ENCODE measurements at places on chromosomes 5 and 9.

DNA sequence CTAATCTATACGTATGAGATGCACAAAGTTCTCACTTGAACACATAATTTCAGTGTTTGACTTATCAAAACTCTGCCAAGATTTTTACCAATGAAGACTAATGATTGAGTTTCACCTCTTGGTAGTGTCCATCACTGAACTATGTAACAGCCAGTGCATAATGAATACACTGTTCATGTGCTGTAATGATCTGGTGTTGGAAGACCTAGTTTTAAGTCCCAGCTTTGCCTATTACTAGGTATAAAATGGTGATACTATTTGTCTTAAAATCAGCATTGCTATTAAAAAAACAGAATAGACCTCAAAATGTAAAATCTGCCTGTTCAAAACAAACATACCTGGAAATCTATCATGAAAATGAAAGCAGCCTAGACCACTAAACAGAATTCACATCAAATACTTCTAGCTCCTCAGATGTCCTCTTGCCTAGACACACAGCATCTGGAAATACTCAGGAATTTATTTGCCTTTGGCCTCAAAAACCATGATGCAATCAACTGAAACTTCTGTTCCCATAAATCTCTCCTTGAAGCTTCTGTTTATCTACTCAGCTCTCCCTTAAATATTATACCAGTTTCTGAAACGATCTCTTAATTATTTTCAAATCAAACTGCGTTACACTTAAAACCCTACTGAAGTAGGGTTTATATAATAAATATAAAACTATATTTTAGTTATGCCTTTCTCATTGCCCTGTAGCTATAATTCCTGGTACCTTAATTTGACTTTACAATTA is 38.1 kb downstream of the MRPS27 start:
- DNase-seq, result no peak

DNA sequence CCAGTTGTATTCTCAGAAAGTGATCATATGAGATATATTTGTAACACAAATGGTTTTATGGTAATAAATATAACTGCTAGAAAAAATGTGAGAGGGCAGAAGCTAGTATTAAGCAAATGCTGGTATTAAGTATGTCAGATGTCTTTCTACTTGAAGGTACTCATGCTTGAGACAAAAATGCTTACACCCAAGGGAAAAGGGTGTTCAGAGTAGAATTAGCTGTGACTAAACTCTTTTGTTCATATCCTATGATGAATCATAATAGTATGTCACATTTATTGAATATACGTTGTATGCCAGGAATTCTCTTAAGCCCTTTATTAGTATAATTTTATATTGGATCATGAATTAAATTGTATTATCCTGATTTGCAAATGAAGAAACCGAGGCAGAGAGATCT is 2.2 kb downstream of the ADGRV1 start:
- DNase-seq, result no peak

DNA sequence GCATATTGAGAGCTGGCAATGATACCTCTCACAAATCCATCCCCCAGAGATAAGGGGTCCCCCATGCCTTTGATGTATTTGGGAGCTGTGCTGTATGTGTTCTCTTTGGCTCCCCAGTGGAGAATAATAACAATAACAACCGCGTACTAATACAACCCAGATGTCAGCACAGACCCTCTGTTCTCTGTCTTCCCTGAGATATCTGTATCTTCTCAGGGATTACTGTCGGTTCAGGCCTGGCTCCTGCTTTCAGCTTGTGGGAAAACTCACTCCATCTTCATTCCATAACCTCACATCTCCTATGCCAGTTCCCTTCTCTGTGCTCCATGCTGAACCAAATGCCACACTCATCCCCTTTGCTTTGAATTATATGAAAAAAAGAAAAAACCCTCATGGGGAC is 76.2 kb downstream of the TMC1 start:
- no peak for DNase-seq

- no peak for DNase-seq
These were observed 17.7 kb upstream of the CPLX2 start for GRCh38 chr5:175853573-175854230.

- DNase-seq, result peak; percentile 55
These were observed 315 bp downstream of the UBQLN1 start for GRCh38 chr9:83707518-83707767.

GRCh38 chr5:22728610-22729009 is 124.5 kb downstream of the CDH12 start:
- DNase-seq, result no peak

DNA sequence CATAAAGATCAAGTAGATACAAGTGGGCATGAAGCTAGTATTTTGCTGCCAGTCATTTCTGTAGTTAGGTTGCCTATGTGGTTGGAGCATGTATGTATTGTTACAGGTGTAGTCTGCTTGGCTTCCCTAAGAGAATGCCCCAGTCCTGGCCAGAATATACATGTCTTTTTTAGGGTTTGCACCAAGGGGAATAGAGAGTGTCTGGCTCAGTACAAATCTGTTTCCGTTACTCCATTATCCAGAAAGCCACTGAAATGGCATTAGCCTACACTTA is 23.2 kb downstream of the TGFBR1 start:
- DNase-seq, result no peak

DNA sequence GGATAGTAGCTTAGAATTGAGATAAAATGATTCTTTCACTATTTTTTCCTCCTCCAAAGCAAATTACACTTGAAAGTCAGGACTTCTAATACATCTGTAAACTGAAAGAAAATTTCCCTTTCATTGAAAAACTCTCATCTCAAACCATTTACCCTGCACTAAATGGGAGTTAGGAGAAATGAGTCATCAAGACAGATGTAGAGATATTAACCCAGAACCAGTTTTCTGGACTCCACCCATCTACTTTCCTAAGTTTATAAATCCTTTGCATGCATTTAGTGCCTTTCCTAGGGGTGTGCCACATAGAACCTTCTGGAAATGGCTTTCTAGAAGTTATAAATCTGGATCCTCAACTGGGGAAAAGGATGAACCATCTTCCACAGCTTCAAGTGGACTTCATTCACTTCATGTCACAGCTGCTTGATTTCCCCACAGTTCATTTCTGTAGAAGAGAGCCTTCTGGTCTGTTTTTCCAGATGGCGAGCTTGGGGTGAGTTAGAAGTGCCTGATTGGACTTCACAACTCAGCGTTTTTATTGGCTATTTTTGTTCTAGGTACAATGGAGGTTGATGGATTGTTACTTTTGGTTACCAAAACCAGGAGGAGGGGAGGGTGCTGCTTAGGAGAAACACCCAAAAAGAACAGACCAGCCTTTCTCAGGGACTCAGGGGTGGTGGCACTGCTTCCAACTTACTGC is 72.5 kb upstream of the GPR151 start:
- DNase-seq, result no peak

- DNase-seq, result no peak
These were observed 132.2 kb downstream of the EBF1 start for GRCh38 chr5:158967541-158967940.

- no peak for DNase-seq
These were observed 89.7 kb upstream of the PARP8 start for GRCh38 chr5:50576686-50577256.

DNA sequence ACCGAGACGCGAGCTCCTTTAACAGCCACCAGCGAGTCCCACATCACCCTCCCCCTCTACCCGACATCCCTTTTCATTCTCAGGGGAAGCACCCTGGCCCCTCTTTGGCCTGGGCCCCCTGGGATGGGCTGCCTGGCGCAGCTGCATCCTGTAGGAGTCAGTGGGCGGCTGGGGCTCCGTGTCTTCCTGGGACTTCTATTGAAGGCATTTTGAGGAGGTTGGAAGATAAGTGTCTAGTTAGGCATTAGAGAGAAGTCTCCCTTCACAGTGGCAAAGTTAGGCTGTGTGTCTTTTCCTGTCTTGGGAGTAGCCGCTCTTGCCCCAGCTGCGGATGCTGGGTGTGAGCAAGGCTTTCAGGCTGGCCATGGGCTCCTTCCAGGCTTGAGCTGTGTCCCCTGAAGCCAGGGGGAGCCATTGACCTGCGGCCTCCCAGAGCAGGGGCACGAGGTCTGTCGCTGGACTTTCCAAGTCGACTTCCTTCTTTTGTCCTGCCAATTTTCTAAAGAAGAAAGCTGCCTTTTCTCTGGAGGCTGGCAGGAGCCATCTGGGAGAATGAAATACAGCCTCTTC is 18.6 kb upstream of the NKD2 start:
- no peak for DNase-seq

DNA sequence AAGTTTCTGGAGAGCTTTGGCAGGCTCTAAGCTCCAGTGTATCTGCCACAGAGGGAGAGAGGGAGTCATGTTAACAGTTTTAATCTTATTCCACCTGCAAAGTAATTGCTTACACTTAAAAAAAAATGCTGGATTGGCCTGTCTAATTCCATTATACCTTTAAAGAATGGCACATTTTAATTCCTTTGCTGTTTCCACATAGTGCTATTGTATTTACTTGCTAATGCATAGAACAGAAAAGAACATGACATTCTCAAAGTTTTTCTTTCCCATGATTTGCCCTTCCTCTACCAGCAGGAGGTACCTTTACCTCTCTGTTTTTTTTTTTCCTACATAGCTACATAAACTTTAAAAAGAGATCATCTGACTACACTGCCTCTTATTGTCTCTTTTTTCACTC is 318.0 kb downstream of the GLIS3 start:
- DNase-seq, result no peak

DNA sequence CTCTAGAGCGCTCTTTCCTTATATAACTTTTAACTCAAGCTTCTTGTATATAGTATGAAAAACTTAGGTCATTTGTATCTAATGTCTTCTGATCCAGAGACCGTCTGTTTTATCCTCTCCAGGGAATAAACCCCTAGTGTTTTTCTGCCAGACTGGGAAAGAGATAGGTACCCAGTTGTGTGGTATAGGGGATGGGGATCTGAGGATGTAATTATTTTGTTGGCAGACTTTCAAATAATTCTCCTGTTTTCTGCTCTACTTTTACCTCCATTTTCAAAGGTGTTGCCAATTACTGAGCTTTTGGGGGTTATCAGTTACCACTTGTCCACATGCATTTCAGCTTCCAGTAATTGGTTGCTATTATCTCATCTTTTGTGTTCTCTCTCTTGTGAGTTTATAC is 17.9 kb downstream of the CCDC171 start:
- no peak for DNase-seq

DNA sequence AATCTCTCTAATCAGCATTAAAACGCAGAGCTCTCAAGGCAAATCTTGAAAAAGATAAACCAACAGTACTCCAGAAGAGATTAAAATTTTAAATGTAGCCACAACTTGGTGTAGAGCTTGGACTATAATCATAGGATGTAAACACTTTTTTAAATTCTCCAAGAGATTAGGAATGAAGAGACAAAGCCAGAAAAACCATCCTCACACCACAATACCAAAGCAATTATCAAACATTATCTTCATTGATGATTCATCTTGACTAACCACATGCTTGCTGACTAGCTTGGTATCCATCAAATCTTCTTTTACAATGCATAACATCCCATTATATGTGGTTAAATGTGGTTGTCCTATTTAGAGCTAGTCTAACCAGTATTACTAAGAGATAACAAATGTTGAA is 815.1 kb downstream of the TLE1 start:
- DNase-seq, result no peak

GRCh38 chr9:133700819-133701320 is 37.3 kb downstream of the SARDH start:
- no peak for DNase-seq

GRCh38 chr5:74540622-74541021 is 99.9 kb downstream of the ENC1 start:
- DNase-seq, result no peak

DNA sequence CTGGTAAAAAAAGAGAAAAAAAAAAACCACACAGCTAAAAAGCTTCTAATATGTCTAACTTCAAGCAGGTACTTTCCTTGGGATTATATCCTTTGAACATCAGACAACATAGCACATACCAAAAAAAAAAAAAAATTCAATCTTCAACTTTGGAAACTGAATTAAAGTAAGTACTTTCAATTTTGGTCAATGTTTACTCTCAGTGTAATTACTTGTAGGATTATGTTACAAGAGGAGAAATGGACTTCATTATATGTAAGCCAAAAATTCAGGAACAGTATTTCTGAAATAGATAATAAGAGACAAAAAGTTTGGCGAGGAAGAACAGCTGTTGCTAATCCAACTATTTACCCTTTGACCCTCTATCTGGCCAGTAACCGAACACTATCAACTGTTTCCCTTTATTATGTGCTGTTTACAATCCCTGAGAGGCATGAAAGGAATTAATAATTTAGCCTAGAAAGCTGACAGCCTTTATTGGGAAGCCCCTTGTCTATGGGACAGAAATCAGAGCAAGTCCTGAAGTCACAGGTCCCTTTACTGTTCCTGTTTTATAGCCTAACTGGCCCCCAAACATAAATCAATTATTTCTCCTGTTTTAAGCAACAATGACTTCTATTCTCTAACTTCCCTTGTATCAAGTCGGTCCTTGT is 46.6 kb downstream of the NR6A1 start:
- DNase-seq, result no peak

- no peak for DNase-seq
These were observed 10.6 kb downstream of the UCK1 start for GRCh38 chr9:131520503-131520902.

DNA sequence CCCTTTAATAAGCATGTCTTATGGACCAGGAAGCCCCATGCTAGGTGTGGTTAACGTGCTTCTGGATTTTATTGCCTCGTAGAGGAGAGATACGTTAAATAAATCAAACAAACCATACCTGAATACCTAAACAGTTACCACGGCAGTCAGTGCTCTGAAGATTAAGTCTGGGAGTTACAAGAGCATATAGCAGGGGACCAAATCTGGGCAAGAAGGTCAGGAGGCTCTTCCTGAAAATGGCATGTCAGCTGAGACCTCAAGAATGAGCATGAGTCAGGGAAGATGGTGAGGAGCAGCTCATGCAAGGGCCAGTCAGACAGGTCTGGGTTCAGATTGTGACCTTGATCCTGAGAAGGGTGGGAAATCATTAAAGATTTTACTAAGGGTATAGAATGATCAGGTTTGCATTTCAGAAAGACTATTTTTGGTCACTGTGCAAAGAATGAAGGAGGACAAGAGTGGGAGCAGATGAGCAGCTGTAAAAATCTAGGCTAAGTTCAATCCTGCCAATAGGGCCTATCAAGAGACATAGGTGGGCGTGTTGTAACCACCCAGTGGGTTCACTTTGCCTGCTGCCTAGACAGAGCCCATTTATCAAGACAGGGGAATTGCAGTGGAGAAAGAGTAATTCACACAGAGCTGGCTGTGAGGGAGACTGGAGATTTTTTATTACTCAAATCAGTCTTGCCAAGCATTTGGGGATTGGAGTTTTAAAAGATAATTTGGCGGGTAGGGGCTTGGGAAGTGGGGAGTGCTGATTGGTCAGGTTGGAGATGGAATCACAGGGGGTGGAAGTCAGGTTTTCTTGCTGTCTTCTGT is 4.8 kb upstream of the ZNF366 start:
- DNase-seq, result no peak

GRCh38 chr5:59062986-59063683 is 480.3 kb downstream of the RAB3C start:
- no peak for DNase-seq

DNA sequence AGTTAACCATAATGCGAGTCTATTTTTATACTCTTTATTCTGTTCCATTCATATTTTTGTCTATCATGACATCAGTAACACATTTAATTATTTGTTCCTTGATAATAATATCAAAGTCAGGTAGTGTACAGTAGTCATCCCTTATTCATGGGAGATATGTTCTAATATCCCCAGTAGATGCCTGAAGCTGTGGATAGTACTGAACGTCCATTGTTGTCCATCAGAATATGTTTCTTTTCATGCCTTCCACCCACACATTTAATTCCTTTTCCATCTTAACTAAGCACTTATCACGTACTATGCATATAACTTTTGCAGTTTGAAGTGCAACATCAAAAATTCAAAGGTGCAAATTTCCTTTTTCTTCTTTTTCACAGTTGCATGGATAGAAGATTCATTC is 53.6 kb downstream of the FER start:
- DNase-seq, result no peak

GRCh38 chr9:124788542-124789217 is 11.7 kb downstream of the OLFML2A start:
- no peak for DNase-seq

All from activated T-cell treated with anti-CD3 and anti-CD28 coated beads for 4 hours (primary cell).